ENCODE measurements at places on chromosomes 1 and 21.

- peak; percentile 42 for DNase-seq
Observed at GRCh38 chr1:110542725-110543124, 23.8 kb upstream of the KCNA10 start.

DNA sequence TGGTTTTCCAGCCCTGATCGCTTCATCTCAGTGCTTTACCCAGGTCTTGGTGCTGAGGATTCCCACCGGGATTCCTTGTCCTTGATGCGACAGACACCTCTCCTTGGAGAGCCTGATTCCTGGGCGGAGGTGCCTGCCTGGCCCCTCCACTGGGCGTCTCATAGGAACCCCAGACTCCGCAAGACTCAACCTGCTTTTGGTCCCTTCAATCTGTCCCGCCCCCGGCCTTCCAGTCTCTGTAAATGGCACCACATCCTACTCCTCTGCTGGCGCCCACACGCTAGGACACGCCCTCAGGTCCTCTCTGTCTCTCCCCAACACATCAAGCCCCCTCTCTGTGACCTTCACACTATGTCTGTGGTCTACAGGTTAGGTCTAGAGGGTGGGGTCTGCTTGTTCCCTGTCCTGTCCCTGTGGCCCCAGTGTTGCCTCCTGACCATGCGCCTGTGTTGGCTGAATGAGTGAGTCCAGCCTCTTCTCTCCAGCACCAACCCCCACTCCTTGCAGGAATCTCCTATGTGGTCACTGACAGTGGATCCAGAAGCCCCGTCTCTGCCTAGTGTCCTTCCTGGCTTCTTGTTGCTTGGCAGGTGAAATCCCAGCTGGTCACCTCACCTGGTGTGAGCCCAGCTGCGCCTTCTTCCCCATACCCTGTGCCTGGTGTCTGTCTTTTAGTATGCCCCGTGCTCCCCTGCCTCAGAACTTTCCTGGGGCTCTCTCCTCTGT lies 119.7 kb upstream of the C1orf174 start:
- DNase-seq: no peak

DNA sequence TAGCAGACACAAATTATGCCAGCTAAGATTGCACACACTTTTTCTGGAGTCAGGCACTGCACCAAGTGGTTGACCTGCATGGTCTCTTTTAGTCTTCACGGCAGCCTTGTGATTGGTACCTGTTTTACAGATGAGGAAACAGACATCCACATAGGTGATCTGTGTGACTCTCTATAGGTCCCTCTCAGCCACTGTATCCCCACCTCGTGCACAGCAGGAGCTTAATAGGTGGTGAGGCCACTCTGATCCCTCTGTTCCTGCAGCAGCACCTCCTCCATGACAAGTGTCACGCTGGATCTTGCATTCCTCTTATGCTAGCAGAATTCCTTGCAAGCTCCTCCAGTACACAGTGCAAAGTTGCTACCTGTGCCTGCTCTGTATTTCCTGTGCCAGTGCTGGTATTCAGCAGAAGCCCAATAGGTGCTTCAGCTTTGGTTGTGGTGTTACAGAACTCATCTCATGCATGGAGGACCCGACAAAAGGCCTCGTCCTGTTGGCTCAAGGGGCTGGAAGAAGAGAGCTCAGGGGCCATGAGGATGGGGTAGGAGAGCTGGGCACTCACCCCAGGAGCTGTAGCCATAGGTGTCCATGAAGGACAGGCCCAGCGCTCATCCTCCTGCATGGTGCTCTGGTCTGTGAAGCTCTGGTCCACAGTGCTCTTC lies 546.7 kb downstream of the PTPRU start:
- no peak for DNase-seq

DNA sequence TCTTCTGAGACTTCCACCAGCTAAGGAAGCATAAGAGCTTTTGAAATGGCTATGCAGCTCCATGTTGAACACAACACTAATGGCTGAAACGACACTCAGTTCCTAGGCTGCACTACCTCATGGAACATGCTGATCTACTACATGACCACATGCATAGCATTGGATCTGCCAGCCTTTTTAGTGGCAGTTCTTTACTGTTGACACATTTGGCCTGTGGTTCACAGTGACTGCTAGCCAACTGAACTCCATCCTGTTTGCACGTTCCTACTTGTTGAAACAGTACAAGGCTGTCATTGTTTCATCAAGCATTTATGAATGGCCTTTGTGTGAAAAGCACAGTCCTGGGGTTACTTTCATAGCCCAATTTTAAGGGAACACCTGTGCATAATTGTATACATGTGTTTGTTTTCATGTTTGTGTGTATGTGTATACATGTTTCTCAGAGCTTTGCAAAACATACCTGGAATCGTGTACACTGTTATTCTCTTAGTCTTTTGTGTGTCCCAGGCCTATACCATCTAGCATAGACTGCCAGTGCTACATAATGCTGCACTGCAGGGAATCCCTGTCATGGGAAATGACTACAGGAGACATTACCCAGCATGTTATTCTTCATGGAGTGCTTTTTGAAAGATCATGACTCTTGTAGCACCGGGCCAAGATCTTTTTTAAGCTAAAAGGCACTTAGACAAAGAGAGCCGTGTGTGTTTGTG lies 179.6 kb upstream of the ESRRG start:
- DNase-seq: no peak

GRCh38 chr21:42565206-42565810 lies 51.7 kb downstream of the SLC37A1 start:
- no peak for DNase-seq

DNA sequence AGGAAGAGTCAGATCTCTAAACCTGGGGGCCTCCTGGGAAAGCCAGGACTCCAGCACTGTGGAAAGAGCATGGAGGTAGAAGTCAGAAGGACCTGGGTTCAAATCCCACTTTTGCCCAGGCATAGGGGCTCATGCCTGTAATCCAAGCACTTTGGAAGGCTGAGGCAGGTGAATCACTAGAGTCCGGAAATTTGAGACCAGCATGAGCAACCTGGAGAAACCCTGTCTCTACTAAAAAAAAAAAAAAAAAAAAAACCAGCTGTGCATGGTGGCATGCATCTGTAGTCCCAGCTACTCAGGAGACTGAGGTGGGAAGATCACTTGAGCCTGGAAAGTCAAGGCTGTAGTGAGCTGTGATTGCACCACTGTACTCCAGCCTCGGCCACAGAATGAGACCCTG lies 31.8 kb downstream of the LDLRAP1 start:
- no peak for DNase-seq

DNA sequence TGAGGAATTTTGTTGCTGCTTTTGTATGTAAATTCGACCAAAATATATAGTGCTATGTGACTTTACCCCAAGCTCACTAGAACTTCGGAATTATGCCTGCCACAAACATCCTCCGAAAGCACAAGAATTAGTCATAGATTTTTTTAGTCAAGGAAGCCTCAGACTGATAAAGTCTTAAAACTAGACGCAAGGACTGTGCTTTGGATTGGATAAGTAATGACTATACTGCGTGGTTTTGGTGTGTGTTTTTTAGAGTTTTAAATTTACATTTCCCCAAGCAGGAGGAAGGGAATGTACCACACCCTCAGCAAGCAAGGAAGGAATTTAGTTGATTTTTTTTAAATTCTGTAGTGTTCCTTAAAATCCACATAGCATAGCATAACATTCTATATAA lies 10.3 kb downstream of the WLS start:
- DNase-seq: no peak

DNA sequence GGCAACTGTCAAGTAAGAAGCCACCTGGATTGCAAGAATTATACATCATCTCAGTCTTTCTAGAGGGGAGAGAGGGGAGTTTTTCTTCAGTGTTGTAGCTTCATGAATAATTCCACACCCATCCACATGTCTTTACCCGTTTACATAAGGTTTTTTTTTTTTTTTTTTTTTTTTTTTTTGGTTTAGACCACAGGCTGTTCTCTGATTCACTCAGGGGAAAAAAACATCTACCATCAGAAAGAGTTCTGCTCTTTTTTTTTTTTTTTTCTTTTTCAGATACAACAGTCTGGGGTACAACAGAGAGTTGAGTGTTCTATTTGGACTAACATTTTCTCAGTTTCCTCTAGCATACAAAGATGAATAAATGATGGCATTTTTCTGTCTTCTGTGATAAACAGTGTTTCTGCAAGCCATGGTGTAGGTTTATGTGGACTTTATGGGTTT lies 4.9 kb upstream of the KIF14 start:
- DNase-seq: peak; percentile 56

DNA sequence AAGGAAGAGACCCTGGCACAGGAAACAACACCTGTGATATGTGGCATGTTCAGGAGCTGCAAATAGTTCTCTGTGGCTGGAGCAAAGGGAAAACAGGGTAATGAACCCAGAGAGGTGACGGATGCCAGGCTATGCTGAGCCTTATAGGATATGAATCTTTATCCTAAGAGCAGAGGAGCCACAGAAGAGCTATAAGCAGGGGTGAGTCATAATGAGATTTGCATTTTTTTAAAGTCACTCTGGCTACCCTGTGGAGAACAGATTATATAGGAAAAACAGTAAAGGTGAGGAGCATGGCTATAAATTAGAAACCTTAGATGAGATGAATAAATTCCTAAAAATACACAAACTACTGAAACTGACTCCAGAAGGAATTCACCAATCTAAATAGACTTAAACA lies 12.8 kb upstream of the MPL start:
- DNase-seq: no peak

DNA sequence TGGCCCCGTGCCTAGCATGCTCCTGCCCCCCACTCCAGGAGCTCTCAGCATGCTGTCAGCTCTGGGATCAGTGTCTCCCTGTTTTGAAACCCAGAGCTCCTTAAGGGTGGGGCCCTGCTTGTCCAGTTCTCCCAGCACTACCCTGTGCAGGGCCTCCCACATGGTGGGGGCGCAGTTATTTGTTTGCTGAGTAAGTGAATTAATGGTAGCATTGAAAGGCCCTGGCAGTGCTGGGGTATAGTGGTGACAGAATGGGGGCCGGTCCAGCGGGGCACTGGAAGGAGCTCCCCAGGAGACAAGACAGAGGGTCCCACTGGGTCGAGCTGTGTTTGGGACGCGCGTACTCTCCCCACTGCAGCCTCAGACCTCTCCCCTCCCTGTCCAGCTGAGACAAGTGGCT lies 99.9 kb downstream of the NPHP4 start:
- DNase-seq: no peak

DNA sequence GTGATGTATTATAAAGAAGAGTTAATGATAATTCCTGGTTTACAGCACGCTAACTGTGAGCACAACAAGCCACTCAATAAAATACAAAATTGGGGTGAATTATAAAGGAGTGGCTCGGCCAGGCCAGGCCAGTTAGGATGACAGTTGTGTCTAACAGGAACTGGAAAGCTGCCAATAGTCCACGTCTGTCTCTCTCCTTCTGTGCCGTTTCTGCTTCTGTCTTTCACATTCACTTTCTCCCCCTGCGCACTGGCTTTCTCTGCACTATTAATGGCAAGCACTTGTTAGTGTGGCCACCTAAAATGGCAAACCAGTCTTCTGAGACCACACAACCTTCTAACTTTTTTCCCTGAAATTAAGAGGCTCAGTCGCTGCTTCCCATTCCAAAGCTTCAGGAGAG lies 394.3 kb downstream of the NTNG1 start:
- peak; percentile 18 for DNase-seq

DNA sequence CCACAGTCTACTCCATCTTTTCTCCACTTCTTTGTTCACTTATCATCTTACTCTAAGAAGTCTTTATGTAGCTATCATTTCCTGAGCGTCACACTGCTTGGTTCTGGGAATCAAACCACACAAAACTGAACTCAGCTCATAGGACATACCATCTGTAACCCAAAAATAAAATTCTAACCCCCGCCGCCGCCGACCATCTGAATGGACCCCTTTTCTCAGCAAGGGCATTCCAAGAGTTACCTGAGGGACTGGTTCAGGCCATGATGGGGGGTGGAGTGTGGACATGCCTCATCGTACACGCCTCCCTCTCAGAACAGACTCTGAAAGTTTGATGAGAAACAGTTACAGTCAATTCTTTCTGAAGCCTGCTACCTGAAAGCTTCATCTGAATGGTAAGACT lies 12.6 kb upstream of the CHI3L2 start:
- no peak for DNase-seq

DNA sequence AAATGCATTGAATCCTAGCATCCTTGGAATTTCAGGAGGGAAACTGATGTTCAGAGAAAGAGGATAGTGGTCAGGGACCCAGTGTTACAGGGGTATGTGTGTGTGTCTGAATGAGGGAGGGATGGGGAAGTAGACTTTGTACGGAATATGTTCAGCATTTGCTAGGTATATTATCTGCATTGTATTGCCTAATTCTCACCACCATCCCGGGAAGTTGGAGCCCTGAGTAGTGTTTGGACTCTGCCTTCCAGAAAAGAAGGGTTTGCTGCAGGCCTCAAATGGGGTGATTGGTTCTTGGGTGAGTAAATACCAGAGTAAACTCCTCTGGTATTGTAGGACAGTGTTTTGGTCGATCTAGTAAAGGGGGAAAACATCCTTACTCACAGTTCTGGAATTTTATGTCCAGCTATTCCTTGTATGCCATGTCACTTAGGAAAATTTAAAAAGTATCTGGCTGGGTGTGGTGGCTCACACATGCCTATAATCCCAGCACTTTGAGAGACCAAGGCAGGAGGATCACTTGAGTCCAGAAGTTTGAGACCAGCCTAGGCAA lies 7.1 kb upstream of the ZNF496 start:
- no peak for DNase-seq

- DNase-seq: no peak
Observed at GRCh38 chr1:209929751-209930150, 8.3 kb upstream of the SYT14 start.

DNA sequence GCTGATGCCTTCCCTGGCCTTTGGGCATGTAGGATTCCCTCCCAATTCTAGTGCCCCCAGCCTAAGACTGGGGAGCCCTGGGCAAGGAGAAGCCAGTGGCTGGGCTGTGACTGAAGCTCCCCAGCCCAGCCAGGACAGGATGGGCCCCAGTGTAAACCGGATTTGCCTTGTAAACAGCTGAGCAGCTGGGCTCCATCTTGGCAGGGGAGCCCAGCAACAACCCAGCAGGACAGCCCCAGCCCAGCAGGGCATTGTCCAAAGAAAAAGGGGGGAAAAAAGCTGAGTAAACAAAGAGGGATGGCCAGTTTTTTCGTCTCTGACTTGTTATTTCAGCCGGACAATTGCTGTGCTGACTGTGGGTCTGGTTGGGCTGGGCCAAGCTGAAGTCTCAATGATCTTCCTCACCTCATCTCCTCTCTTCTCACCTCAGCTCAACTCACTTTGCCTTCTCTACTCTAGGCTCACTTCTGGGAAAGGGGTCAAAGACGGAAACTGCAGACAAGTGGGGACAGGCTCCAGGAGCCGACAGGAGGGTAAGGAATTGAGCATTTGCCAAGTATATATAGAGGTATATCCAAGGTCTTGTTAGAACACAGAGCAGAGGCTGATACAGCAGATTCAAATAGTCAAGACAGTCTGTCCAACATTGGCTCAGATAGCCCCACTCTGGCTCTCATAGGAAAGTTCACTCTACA lies 97.7 kb downstream of the TMEM53 start:
- DNase-seq: no peak

DNA sequence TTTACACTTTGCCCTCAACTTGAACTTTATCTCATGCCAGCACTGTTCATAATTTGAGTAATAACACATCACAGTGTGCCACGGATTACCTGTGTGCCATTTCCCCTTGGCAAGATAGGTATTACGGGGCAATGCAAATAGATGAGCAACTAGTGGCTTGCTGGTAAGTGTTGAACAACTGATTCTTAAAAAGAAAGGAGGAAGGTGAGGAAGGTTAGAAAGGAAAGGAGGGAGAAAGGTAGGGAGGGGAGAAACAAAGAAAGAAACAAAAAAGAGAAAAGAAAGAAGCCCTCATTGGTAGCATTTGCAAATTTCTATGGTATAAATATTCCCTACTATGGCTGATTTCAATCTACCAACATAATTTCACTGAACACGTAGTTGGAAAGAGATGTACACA lies 118.2 kb upstream of the OLIG2 start:
- no peak for DNase-seq

GRCh38 chr1:203553496-203553895 lies 59.5 kb downstream of the OPTC start:
- DNase-seq: no peak
